ENCODE measurements at places on chromosomes 2 and 18. TPM values are rescaled to one million over a fixed set of nuclear protein-coding genes. Genes with fewer than 3 reads are reported as not detected.

Gene GALNT5
- total RNA-seq: 0.87 TPM

Gene NEU4
- total RNA-seq: 1.6 TPM

Gene CPO
- total RNA-seq: not detected

Gene FMNL2
- 94.5 TPM for total RNA-seq

Gene ANTXR1
- 53.7 TPM for total RNA-seq

Gene ZNF521
- 66.3 TPM for total RNA-seq

Gene GPR45
- not detected for total RNA-seq

DNA sequence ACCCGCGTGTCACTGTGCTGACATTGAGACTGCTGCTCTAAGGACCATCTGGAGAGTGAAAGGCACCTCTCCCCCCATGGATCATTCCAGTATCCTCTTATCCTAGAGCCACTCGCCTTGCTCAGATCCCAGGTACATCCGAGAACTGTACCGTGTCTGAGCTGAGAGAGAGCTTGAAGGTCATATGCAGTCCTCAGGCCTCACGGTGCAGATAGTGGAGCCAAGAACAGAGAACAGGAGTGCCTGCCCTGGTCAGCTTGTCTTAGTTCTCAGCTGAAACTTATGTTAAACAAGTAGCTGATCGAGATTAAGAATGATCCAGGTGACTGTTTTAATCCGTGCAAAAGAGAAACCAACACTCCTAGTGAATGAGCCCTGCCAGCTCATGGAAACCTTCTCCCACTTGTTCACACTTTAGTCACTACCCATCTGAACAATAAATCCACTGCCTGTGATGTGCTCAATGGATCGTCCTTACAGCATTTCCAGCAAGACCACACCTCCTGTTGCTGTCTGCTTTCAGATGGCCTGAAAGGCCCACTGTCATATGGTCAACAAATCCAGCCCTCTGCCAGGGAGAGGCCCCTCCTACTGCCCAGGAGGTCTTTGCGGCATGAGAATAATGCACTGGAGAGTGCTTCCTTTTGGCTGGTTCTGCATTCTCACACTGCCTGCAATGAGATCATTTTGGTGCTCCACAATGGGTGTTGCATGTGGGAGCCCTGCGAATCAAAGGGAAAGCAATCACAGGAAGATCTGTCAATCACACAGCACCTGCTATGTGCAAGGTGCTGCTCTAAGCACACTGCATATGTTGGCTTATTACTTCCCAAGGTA is 43.7 kb upstream of the APCDD1 start:
- H3K4me1 ChIP-seq: no peaks in the 10 kb centered on the region
- no peak overlapping the region for H3K27ac ChIP-seq
- no peak overlapping the region for H3K4me3 ChIP-seq
- no peaks in the 10 kb centered on the region for H3K36me3 ChIP-seq
- DNase-seq: no peak

GRCh38 chr2:9897331-9897737 is 54.1 kb downstream of the TAF1B start:
- H3K27ac ChIP-seq: peak overlapping the region; percentile 27
- H3K4me1 ChIP-seq: no peaks in the 10 kb centered on the region
- peak; percentile 43 for DNase-seq
- H3K27me3 ChIP-seq: no peaks in the 10 kb centered on the region

DNA sequence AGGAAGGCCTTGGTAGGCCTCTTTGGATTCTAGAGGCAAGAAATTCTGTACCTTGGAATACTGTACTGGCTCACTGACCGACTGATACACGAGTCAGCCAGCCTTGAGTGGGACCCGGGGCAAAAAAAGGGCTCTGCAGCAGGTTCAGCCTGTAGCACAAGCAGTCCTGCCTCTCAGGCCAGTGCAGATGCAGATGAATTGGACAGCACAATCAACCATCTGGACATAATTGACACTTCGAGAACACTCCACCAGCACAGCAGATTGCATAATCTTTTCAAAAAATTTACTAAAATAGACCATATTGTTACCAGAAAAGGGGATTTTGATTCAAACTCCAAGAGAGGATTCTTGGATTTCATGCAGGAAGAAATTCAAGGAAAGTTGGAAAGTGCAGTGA is 241.6 kb downstream of the RPIA start:
- no peaks in the 10 kb centered on the region for H3K36me3 ChIP-seq
- no peaks in the 10 kb centered on the region for H3K27me3 ChIP-seq
- no peak overlapping the region for H3K4me3 ChIP-seq
- H3K4me1 ChIP-seq: peaks cover 8% of the 10 kb centered on the region

DNA sequence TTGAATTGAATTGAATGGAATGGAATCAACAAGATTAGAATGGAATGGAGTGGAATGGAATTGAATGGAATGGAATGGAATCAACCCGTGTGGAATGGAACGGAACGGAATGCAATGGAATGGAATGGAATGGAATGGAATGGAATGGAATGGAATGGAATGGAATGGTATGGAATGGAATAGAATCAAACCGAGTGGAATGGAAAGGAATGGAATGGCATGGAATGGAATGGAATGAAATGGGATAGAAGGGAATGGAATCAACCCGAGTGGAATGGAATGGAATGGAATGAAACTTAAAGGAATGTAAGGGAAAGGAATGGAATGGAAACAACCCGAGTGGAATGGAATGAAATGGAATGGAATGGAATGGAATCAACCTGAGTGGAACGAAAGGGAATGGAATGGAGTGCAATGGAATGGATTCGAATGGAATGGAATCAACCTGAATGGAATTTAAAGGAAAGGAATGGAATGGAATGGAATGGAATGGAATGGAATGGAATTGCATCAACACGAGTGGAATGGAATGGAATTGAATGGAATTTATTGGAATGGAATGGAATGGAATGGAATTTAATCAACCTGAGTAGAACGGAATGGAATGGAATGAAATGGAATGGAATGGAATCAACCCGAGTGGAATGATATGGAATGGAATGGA is 1146.6 kb downstream of the RPIA start:
- no peak for DNase-seq
- H3K27ac ChIP-seq: no peak overlapping the region
- no peaks in the 10 kb centered on the region for H3K27me3 ChIP-seq
- no peak overlapping the region for H3K4me3 ChIP-seq

DNA sequence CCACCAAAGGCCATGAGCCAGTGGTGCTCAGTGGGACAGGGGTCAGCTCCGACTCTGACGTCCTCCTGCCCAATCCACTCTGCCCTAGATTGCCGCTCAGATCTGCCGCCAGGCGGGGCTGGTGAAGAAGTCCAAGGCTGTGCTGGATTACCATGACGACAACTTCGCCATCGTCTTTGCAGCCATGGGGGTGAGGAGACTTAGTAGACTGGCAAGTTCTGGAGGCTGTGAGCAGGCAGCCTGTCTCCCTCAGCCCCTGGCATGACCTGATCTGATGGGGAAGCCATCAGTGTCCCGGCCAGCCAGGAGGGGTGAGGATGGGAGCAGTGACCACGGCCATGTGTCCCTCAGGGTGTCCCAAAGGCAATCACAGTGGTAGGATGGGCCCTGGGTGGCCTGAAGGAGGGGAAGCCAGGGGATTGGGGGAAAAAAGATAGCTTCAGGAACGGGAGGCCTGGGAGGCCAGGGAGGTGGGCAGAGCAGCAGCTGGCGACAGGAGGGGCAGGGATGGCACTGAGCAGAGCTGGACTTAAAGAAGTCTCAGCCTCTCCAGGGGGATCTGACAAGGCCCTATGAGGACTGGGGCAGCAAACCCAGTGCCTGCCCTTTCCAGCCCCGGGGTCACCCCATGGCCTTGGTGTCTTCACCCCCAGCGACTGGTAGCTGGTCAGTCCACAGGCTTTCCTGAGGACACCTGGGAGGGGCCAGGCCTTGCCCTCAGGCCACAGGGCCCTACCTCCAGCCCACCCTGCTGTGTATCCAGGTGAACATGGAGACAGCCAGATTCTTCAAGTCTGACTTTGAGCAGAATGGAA is 17.4 kb upstream of the ANKRD53 start:
- H3K4me1 ChIP-seq: peaks cover 12% of the 10 kb centered on the region
- H3K27ac ChIP-seq: no peak overlapping the region
- no peak overlapping the region for H3K4me3 ChIP-seq
